T-helper 2 cell (primary cell): ENCODE measurements at places on chromosomes 1 and 21.

- no peak for DNase-seq
Measured at GRCh38 chr1:220708936-220709801, 19.0 kb downstream of the C1orf115 start.

DNA sequence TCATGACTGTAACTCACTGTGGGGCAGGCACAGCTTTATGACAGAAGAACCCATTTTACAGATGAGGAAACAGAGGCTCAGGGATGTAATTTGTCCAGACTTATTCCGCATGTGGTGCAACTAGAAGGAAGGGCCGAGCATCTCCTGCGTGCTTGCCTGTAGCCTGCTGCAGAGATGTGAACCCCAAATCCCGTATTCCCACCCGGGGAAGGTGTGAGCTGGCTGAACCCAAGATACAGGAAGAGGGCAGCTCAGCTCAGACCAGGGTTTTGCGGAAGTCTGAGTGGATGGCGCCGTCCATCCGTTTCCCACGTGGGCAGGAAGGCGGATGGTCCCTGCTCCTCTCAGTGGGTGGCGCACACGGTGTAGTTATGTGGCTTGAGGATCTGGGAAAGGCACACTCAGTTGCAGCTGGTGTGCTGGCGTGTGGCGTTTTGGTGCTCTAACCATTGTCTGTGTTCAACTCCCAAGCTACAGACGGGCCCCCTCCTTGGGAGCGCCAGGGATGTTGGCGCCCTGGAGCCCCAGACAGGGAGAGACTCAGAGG, 1.2 kb downstream of the CROCC start:
- DNase-seq: no peak

GRCh38 chr1:183106166-183106565, 79.9 kb upstream of the LAMC2 start:
- no peak for DNase-seq

GRCh38 chr1:101363891-101364318, 127.1 kb downstream of the S1PR1 start:
- no peak for DNase-seq

DNA sequence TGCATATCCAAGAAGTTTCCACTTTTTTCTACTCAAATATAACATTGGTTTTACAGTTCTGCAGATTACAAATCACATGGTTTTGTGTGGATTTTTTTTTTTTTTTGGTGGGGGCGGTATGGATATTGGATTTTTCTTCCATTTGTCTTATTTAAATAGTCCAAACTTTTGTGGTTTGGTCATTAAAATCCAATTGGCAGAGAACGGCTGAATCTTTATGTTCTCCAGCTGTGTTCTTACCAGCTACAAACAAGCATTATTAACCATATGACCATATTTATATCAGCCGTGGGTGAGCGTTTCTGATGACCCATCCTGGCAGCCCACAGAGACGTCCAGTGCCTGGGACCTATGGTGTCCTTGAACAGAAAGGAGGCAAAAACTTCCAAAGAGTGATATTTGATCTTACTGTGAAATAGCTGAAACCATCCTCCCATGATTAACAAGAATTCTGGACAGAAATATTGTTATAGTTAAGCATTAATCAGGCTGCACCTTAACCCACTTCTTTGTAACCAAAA, 200.4 kb downstream of the LYPLAL1 start:
- no peak for DNase-seq

GRCh38 chr1:151313501-151313900, 13.7 kb downstream of the PI4KB start:
- no peak for DNase-seq

DNA sequence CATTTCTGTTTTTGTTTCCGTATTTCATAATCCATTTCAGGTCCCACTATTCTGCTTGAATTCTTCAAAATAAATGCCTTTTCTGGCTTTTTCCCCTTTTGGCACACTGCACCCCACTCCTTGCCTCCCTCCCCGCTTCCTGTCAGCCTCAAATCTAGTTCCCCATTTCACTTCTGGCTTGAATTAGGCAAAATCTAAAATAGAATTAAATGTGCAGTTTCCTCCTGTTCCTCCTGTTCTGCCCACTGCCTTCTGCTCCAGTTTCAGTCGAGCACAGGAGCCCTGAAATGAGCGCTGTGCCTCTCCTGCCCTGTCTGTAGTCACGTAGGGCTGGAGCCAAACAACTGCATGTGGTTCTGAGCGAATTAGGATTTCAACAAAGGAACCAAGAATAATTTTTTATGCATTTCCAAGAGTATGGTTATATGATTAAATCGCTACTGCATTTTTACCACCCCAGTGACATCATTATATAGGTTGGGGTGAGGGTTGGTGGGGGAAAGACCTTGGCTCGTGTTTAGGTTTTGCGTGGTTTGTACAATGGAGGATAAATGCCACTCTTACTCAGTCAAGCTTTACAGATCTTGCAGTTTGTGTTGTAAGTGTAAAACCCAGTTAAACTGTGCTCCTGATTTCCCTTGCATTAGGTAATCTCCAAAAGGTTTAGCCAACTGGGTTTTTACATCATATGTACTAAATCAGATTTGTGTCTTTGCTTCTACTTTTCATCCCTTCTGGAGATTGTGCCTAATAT, 114.9 kb downstream of the VPS13D start:
- no peak for DNase-seq

DNA sequence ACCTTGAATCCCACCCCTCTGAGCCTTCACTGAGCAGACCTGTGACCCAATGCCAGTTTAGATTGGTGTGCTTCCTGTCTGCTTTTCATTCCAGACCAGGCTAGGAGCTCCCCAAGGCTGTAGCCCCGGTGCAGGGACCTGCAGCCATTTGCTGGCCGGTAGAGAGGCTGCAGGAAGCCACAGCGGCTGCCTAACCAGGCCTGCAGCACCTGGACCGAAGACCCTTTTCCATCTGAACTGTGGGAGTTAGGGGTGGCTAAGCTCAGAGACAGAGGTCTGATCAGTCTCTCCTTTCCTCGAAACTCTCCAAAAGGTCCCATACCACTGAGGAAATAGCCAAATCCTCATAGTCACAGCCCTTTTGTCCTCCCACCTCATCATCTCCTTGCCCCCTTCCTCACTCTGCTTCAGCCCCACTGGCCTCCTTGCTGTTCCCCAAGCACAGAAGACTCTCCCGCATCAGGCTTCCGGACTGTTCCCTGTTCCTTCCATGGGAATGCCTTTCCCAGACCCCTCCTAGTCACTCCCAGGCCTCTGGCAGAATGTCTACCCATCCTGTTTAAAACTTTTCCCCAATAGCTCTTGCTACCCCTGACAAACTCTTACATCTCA, 674 bp upstream of the TTC4 start:
- no peak for DNase-seq

DNA sequence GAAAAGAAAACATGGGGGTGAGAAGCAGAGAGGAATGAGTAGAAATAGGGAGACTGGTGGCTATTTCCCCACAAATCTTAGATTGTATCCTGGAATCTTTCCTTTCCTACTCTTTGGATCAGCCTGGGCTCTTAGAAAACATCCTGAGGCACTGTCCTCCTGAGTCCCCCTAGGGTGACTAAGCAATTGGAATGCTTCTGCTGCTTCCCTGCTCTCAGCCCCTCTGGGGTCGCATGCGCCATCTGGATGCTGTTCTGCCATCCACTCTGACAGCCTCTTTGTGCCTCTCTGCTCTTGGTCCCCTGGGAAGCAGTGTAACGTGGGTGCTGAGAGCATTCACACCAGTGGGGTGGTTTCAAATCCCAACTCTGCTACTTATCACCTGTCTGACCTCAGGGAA, 443.0 kb downstream of the SIPA1L2 start:
- DNase-seq: no peak

- peak; percentile 44 for DNase-seq
Measured at GRCh38 chr21:34935452-34935851, 113.7 kb downstream of the RUNX1 start.

- DNase-seq: no peak
Measured at GRCh38 chr1:216057063-216057462, 366.2 kb downstream of the USH2A start.

DNA sequence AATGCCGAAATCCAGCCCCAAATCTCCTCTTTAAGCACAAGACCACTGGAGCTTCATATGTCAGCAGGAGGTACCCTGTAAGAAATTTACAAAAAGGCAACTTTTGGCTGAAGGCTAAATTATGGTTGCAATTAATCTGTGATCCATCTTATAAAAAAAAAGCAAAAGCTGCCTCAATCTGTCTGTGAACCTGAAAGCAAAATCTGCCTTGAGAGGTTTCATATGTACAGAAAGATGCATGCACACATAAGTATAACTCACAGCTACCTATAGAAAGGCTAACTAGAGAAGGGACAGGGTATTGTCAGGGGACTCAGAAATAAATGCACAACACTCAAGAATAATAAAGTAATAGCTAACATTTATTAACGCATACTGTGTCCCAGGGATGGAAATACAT, 964.2 kb upstream of the ADGRL2 start:
- no peak for DNase-seq

DNA sequence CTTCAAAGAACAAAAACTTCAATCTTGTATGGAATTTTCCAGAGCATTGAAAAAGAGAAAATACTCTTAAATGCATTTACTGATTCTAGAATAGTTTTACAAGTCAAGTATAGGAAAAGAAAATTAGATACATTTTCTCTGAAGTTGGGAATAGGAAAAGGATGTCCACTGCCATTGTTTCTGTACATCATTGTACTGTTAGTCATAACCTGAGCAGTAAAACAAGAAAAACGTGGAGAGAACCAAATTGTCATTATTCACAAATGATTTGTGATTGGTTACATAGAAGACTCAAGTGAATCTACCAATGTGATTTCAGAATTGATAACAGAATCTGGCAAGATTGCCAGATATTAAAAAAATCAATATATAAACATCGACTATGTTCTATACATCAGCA, 27.4 kb downstream of the PRKACB start:
- no peak for DNase-seq

DNA sequence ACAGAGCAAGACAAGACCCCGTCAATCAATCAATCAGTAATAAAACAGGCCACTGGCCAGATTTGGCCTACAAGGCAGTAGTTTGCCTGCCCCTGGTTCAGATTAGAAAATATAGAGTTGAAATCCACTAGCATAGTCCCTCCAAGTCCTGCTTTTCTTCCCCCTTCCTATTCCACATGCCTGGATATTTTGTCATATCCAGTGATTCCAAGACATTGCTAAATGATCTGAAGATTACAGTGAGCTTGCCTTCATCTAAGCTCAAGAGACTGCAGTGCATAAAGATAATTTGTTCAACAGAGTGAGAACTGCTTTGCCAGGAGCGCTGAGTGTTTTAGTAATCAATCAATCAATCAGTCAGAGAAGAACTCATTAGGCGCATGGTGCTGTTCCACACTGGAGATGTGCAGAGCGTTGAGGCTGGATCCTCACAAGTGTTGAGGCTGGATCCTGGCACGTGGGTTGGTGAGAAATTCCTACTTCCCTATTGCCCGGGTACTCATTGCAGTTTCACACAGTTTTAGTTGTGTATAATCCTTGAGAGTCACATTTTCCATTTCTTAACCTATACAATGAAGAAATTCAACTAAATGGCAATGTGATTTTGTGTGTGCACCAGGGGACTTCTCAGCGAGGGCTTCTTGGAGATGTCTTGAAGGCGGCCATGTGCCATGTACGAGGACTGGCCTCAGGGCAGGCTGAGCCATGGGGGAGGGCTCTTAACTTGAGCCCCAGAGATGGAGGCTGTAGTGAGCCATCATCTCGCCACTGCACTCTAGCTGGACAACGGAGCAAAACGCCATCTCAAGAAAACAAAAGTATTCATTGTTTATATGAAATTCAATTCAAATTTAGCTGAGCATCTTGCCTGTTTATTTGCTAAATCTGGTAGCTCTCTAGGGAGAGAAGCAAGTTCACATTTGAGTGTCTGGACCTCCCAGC, 76.3 kb downstream of the TOMM20 start:
- no peak for DNase-seq

- DNase-seq: no peak
Measured at GRCh38 chr21:24658026-24658425, 949.3 kb downstream of the MRPL39 start.

- no peak for DNase-seq
Measured at GRCh38 chr1:56183151-56183550, 396.2 kb downstream of the PLPP3 start.

GRCh38 chr1:227919906-227920305, 27.8 kb downstream of the WNT9A start:
- no peak for DNase-seq

DNA sequence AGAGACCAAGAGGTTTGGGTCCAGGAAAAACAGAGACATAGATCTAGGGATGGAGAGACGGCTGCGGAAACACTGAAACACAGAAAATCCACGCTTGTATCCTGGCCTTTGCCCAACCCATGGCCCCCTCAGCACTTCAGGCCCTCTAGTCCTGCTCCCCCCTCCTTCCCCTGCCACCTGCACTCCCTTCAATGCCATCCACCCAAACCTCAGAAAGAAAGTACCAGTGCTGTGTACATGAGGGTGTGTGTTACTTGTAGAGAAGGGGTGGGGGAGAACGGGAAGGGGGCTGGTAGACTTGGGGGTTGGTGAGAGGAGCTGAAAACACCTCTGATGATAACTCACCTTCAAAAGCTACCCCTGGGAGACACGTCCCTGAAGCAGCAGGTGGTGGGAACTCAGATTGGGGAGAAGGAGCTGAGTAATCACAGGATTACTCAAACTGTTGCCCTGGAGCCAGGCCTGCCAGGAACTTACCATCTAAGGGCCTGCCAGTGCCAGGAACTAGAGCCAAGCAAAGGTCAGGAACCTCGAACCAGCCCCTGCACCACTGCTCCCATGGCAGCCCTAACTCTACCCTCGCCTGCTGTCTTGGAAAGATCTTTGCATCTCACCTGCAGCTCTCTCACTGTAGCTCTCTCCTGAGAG, 11.5 kb downstream of the RORC start:
- no peak for DNase-seq

DNA sequence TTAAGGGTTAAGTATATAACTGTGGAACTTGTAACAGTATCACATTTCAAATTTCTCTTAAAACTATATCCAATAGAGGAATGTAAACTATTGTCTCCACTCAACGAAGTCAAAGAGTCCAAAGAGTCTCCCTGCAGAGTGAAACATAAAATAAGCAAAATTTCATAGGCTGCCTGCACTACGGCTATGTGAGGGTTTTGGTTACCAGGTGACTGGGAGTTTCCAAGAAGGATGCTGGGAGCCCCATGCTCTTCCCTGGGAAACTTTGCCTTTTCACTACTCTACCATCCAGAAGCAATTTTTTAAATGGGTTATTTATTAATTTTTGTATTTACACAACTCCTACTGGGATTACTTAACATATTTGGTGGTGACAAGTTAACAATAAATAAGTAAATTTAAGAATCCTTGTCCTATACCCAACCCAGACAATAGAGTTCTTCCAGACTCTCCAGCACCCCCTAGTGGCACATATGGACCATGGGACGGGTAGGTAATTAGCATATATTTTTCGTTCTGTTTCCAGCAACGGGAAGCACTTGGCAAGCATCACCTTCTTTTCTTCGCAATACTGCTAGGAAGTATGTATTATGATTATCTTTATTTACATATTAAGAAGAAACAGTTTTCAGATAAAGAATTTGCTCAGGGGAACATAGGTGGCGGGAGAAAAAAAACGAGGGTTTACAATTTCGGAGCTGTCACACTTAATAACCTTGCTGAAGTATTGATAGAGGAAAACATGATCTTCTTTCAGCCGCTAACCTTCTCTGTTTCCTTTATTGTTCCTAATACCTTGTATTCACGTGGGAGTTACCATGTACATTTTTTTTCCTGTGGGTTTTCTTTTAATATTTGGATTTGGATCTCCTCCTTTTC, 3.5 kb downstream of the FMO2 start:
- DNase-seq: peak; percentile 46

GRCh38 chr1:173017792-173018191, 32.9 kb downstream of the TNFSF18 start:
- DNase-seq: no peak

- DNase-seq: no peak
Measured at GRCh38 chr1:233487408-233487807, 126.5 kb upstream of the KCNK1 start.
